A172 (cell line): ENCODE measurements at places on chromosomes 11 and 22. TPM values are rescaled to one million over a fixed set of nuclear protein-coding genes. Genes with fewer than 3 reads are reported as not detected.
A peak's percentile ranks its signal among the peaks of the same experiment; 100 is the strongest.

- DNase-seq = no peak
Observed at GRCh38 chr11:33692541-33692940, 8.1 kb downstream of the C11orf91 start.

GRCh38 chr11:86355256-86355655 lies 19.4 kb upstream of the CCDC81 start:
- peak; percentile 10 for DNase-seq

DNA sequence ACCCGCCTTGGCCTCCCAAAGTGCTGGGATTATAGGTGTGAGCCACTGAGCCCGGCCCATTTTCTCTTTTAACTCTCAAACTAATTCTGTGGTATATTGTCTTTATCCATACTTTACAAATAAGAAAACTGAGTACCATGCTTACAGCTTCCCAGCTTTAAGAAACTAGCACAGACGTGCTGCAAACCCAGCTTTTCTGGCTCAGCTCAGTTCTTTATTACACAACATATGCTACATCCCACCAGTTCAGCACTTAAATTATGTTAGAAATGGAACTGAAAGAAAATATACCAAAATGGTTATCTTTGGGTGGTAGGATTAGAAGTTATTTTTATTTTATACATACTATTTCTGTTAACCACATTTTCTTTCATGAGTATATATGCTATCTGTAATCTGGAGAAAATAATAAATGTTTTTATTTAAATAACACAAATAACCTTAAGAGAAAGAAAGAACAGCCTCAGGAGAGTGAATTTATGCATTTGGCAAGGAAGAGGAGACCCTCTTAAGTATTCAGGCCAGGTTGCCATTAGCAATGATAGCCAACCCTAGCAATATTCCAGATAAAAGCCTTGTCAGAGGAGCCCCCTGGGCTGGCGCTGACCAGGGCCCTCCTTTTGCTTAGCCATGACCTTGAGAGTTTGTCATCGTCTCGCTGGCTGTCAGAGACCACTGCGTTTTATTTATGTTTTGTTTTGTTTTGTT lies 33.8 kb downstream of the SLN start:
- DNase-seq = no peak

GRCh38 chr11:58656348-58656747 lies 33.9 kb downstream of the CNTF start:
- DNase-seq = no peak

DNA sequence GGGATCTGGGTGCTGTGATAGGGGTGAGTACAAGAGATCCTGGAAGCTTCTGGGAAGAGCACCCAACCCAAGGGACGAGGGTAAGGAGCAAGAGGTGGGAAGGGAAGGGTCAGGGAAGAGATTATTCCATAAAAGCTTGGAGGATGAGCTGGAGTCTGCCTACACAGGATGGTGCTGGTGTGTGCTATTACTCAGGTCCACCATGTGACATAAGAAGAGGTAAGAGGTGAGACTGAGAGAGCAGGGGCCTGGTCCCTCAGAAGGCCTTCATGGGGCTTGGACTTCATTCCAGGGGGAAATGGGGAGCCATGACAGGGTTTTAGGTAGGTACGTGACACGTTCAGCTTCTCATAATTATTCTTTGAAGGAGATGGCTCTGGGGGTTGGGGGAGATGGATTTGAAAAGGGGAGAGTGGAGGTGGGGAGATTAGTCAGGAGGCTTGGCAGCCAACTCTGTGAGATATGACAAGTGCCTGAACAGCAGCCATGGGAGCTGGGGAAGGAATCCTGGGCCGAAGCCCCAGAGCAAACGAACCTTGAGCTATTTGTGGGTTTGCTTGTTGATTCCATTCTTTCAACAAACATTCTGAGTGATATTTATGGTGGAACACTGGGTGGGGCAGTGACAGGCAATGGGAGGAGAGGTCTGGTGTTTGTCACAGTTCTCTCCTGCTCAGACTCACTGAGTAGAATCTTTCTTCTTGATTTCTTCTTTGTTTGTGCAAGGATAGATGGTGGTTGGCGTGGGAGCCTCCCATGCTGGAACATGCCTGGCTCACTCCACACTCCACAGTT lies 11.2 kb upstream of the NCAM1 start:
- DNase-seq = no peak

DNA sequence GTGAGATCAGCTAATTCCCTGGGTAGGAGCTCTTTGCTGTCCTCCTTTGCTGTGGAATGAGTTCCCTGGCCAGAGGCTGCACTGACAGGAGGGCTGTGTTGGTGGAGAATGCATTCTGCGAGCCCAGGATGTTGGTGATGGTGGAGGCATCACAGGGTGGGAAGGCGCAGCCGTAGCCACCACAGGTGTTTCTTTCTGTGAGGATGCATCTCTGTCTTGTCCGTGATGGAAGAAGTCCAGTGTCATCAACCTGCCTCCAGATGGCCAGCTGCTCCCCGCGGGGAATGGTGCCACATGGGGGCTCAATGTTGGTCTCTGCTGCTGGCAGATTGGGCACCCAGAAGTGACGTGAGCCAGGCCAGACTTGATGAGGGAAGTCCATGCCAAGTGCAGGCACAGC lies 972.1 kb downstream of the TBC1D22A start:
- DNase-seq = no peak

- DNase-seq = no peak
Observed at GRCh38 chr11:70528046-70528793, 129.9 kb downstream of the CTTN start.

GRCh38 chr11:132064987-132065620 lies 694.7 kb downstream of the NTM start:
- DNase-seq = peak; percentile 66

DNA sequence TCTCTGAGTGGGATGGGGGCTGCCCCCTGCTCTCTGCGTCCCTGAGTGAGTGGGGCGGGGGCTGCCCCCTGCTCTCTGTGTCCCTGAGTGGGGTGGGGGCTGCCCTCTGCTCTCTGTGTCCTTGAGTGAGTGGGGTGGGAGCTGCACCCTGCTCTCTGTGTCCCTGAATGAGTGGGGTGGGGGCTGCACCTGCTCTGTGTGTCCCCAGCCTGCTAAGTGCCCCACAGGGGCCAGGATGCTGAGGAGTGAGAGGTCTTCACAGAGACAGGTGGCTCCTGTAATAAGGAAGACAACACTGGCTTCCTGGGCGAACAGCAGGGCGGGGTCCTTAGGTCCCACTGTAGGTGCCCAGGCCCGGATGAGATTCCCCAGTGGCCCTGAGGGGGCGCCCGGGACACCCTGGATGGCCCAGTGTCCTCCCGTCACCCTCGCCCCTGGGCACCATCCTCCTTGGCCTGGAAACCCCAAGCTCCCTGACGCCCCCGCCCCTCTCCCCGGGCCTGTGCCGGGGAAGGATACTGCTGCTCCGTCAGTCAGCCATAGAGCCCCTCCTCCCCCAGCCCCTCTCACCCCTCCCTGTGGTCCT lies 3.8 kb upstream of the CCDC188 start:
- DNase-seq = no peak

- no peak for DNase-seq
Observed at GRCh38 chr22:38569181-38569971, 607 bp downstream of the DMC1 start.

- no peak for DNase-seq
Observed at GRCh38 chr11:12626616-12627015, 47.6 kb upstream of the TEAD1 start.

DNA sequence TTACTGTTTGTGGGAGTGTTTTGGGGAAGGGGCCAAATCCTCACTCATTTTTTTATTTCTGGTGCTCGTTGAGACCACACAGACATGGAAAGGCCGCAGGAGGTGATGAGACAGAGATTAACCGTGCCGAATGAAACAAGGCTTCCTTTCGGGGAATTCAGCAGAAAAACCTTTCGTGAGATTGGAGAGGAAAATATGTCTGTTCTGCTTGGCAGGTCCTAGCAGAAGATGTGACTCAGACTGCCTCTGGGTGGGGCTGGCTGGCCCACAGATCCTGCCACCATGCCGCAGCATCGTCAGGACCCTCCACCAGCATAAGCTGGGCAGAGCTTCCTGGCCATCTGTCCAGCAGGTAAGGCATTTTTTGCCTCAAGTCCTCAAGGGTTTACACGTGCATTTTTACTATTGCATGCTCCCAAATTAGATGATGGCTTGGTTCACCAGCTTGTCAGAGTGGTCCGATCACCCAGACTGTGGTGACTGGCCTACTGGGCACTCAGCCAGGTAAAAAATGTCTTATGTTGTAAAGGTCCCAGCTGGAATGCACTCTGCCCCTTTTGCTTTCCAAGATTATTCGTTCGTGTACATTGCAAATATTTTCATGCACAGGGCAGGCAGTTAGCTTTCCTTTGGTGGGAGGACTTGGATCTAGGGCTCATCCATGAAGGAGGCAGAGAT lies 1.5 kb downstream of the DDB2 start:
- peak; percentile 85 for DNase-seq

- no peak for DNase-seq
Observed at GRCh38 chr22:36948273-36949225, 35.1 kb downstream of the CSF2RB start.

- DNase-seq = no peak
Observed at GRCh38 chr11:87356428-87356827, 318.7 kb downstream of the TMEM135 start.

- DNase-seq = no peak
Observed at GRCh38 chr11:117794772-117795629, 2.0 kb downstream of the DSCAML1 start.

GRCh38 chr22:46636221-46637002 lies 16.2 kb downstream of the GRAMD4 start:
- DNase-seq = no peak

DNA sequence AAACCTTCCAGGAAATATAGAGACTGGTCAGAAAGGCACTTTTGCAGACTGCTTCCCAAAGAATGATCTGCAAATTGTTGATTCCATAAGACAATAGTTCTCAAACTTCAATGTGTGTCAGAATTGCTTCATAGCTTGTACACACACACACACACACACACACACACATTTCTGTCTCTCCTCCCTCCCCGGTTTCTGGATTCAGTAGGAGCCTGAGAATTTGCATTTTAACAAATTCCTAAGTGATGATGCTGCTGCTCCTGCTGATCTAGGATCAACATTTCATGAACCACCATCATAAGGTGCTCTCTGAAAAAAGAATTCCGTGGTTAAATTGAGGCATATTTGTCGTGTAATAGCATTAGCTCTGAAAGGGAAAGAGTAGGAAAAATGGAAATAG lies 35.3 kb upstream of the FZD4 start:
- DNase-seq = peak; percentile 64

DNA sequence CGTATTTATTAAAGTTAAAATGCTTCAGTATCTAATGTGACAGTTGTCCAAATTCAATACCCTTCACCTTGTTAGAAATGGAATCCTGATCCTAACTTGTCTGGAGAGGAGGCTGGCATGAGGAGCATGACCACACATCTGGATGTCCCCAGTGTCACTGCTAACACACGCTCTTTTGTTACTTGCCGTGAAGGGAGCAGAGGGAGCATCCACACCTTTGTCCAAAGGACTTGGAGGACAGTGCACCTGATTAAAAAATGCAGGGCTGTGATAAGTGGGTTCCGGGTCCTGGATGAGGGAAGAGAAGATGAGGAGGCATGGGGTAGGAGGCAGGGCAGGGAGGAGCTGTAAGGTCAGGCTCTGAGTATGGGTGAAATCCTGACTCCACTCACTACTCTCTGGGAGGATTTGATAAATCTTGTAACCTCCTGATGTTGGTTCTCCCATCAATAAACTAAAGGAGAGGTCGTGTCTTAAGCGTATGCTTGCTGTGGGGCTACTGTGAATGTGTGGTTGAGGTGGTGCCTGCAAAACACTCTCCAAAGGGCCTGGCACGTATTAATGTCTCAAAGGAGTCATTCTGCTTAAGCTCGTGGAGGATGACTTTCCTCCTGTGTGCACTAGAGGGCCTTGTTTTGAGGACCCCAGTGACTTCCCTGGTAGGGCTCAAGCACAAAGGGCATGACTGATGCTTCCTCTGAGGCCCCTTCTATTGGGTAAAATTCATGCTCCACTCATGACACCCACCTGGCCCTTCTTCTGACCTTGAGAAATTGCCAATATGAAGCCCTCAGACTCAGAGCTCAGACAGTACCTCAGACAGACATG lies 16.8 kb upstream of the IGLL5 start:
- DNase-seq = no peak

DNA sequence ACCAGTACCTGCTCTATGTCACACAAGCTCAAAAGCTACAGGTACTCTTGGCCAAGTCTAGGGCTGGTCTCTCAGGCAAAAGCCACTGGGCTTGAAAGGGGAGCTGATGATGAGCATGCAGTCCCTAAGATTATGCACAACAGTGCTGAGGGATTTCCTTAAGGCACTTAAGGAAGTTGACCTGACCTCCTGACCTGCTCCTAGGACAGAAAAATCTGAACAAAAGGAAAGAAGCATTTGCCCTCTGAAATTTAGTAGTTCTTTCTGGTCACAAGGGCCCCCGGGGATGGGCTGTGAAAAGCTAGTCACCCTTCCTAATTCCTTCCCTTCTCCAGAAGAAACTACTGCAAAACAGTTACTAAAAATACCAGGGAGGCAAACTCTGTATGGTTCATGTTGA lies 83.6 kb upstream of the PHOX2A start:
- DNase-seq = no peak

- no peak for DNase-seq
Observed at GRCh38 chr11:9014826-9015225, 11.0 kb upstream of the NRIP3 start.

DNA sequence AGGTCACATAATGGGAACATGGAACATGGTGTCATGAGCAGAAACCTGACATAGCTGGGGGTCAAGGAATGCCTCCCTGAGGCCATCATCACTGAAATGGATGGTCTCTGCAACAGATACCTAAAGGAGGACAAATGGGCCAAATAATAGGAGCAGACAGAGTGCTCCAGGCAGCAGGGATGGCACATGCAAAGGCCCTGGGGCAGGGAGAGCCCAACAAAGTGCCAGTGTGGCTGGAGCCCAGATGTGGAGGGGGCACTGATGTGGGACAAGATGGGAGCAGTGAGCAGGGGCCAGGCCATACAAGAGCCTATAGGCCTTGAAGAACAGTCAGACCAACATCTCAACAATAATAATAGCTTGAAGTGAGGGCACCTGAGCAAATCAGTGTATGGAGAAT lies 497.8 kb downstream of the MN1 start:
- DNase-seq = no peak

DNA sequence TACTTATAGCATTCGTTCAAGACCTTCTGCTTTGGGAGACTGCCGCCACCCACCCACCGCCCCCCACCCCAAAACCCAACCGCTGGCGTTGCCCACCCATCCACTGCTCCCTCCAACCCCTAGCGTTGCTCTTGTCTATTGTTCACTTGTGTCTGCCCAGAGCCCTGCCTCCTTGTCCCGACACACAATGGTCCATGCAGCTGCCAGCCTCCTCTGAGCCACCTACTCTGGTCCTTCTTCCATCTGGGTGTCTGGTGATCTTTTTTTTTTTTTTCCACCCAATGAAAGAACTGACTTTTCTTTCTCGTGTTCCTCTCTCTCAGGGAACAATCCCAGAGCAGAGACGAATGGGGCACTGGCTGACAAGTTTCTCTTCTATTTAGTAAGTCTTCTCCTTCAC lies 256.0 kb upstream of the SESN3 start:
- DNase-seq = no peak

The SLC1A2 gene
- 0.12 and 0.41 TPM in 2 replicates for total RNA-seq

The VSIG10L2 gene
- total RNA-seq = not detected in 2 replicates

The SCGB1A1 gene
- total RNA-seq = not detected in 2 replicates

The OR10G4 gene
- not detected in 2 replicates for total RNA-seq

The FTH1 gene
- total RNA-seq = 511 and 651 TPM in 2 replicates

The SMIM35 gene
- total RNA-seq = not detected in 2 replicates

The PGGHG gene
- total RNA-seq = 13.0 and 14.2 TPM in 2 replicates

The DPP3 gene
- total RNA-seq = 76.7 and 79.7 TPM in 2 replicates
